Spleen (tissue), 13 donors: ENCODE measurements at places on chromosomes 2 and 18. TPM values are rescaled to one million over a fixed set of nuclear protein-coding genes. Genes with fewer than 3 reads are reported as not detected.
A peak's percentile ranks its signal among the peaks of the same experiment; 100 is the strongest.

The ST8SIA3 gene
- total RNA-seq: not detected

The EN1 gene
- total RNA-seq: not detected

DNA sequence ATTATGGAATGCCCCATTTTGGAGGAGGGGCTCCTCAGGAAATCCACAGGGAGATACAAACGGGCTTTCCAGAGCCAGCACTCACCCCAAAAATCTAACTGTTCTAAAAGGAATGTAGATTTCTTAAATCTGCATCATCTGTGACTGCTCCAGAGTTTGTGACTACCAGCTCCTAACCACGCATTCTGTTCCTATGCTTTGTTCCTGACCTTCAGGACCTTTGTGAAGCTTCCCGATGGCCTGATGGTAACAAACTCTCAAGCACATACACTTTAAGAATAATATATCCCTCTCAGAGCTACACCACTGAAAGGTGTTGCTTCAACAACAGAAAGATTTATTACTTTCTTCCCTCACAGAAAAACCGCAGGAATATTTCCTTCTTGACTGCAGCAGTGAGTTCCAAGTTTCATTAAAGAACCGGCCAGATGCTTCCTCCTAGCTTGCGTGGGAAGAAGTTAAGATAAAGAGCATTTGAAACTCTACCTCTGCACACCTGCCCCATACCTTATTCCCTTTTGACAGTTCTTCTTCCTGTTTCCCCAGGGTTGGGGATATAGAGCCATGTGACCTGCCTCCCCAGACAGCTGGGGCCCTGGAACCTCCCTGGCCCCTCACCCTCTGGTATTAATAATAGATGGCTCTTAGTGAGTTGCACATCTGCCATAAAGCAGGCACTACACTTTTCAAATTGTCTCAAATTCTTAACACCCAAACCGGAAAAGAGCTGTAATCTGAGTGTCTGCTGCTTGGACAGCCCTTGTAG, 40.2 kb upstream of the EML4 start:
- DNase-seq: no peak

GRCh38 chr2:70943205-70943871, 7.6 kb downstream of the ATP6V1B1 start:
- DNase-seq: peak; percentile 66

DNA sequence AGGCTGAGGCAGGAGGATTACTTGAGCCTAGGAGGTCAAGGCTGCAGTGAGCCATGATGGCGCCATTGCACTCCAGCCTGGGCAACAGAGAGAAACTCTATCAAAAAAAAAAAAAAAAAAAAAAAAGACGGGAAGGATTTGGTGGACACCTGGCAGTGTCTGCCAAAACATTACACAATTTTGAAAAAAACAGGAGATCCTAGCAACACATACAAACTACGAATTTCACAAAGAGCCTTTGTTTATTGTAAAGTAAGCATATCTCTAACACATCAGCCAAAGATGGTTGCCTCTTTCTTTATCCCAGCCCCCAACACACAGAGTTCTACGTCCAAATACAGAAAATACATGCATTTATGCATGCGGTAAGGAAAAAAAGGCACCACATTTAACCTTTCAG, 7.6 kb downstream of the GPR45 start:
- no peak for DNase-seq

The LTBP1 gene
- total RNA-seq: 14.8 TPM

- no peak for DNase-seq
Observed at GRCh38 chr18:37392648-37393047, 172.9 kb downstream of the CELF4 start.

The TUBB8B gene
- total RNA-seq: 0.49 TPM

DNA sequence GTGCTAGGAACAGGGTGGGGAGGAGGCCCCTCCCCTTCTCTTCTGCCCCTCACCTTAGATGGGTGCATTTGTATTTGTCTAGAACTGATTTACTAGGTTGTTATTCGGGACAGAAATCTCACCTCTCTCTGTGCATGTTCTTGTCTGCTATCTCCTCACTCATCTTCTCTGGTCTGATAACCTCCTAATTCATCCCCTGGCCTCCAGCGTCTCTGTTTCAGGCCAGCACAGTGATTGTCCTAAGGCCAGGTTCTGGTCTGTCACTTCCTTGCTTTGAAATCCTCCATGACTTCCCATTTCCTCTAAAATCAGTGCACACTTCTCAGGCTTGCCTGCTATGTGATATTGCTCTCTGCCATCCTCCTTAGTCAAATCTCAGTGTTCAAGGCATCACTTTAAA, 58.4 kb downstream of the CELF4 start:
- DNase-seq: no peak

GRCh38 chr2:10141736-10142639, 19.4 kb downstream of the RRM2 start:
- DNase-seq: peak; percentile 81

The IL36RN gene
- not detected for total RNA-seq
